ENCODE measurements at places on chromosomes 2 and 18.
A peak's percentile ranks its signal among the peaks of the same experiment; 100 is the strongest.

GRCh38 chr2:117985092-117985491 is 28.8 kb downstream of the CCDC93 start:
- no peak for DNase-seq

- no peak for DNase-seq
Observed at GRCh38 chr2:36516136-36516870, 81.7 kb downstream of the FEZ2 start.

DNA sequence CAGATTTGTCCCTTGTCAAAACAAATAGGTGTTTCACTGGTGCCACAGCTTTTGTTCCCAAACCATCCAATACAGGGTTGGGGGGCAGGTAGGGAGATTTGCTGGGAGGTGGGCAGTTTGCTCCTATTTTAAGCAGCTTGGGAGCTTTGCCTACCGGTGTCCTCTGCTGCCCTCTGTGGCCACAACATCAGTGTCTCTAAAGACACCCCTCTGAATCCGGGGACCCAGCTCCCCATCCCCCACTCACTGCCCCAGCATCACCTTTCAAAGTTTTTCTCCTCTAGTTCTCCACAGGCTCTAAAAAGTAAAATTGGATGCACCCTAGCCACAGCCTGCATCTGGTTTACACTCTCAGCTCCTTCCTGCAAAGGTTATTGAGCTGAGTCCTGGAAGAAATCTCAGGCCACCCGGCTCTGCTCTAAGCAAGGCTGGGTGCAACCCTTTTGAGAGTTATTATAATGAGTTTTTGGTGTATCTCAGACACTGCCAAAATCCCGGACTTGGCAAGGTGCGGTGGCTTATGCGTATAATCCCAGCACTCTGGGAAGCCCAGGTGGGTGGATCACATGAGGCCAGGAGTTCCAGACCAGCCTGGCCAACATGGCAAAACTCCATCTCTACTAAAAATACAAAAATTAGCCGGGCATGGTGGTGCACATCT is 2.9 kb upstream of the EPAS1 start:
- DNase-seq, result no peak

- no peak for DNase-seq
Observed at GRCh38 chr2:66189553-66189952, 245.4 kb upstream of the MEIS1 start.

DNA sequence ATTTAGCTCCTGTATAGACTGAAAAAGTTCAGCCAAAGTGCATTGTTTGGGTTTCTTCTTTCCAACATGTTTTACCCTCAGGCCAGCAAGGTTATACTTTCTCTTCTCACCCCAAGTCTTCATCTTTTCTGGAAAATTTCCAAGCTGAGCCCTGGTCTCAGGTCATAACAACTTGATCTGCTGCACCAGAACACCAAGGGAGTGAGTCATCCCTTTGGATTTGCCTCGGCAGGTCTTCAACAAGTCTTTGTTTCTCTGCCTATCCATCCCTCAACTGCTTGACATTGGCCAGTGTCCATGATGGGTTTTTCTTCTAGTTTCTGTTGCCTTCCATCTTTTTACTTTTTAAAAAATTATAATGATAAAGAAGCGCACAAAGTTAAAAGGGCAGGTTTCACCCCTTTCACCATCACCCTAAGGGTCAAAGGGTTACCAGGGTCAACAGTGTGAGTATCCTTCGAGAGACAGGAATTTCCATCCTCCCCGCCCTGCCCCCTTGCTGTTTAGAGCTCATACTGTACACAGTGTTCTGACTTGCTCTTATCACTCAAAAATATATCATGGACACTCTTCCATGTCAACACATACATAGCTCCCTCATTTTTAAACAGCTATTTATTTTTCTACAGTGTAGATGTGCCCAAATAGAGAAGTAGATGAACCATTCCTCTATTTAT is 5.7 kb upstream of the SPATS2L start:
- DNase-seq, result no peak

GRCh38 chr2:3149441-3150217 is 228.0 kb downstream of the EIPR1 start:
- DNase-seq, result no peak

- DNase-seq, result peak; percentile 80
Observed at GRCh38 chr2:179264368-179265081, at the start of gene SESTD1. TSS of gene SESTD1 (minus strand) at chr2:179264832. CDS start at chr2:179191841, 72,991 bp downstream.

- peak; percentile 98 for DNase-seq
Observed at GRCh38 chr18:74234326-74235171, 57.2 kb downstream of the CYB5A start.

DNA sequence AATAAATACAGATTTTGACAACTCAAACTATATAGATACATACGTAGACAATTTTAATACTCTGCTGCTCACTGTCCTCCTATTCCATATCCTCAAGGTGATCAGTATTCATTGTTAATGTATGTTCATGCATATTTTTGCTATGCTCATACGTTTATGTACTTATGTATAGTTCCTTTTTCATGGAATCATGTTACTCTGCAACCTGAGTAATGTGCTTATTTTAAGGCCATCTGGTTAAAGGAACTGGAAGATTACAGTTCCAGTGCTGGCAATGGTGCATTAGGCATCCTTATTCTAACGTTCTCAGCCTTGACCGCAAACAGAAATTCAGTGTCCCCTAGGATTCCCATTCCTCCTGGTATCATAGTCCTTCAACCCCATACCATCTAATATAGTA is 385.0 kb upstream of the TNP1 start:
- DNase-seq, result no peak

GRCh38 chr2:174108579-174108978 is 139.8 kb downstream of the OLA1 start:
- no peak for DNase-seq

DNA sequence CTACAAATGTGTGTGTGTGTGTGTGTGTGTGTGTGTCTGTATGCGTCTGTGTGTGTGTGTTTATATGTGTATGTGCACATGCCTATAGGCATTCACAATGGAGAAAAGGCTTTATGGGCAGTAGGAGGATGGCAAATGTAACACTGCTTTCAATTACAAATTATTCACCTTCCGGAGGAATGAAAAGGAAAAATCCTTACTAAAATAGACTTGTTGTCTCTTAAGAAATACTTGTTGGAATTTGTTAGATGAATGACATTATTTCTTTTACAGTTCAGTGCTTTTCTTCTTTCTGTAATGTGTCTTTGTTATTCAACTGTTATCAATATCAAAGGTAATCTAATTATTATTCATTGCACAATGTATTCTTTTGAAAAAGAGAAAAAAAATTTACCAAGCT is 874.3 kb downstream of the ERBB4 start:
- no peak for DNase-seq

Measured in large intestine (tissue), 12 donors.